ENCODE measurements at places on chromosomes 1 and 21.

GRCh38 chr21:26800001-26800400, 45.2 kb downstream of the ADAMTS1 start:
- no peak for DNase-seq

- no peak for DNase-seq
These were observed 35.7 kb downstream of the DPT start for GRCh38 chr1:168693197-168693871.

- no peak for DNase-seq
These were observed 35.2 kb upstream of the EXOSC10 start for GRCh38 chr1:11134898-11135266.

- peak; percentile 16 for DNase-seq
These were observed 919 bp downstream of the HECTD3 start for GRCh38 chr1:45009956-45010854.

- no peak for DNase-seq
These were observed 163.4 kb downstream of the RUNX1 start for GRCh38 chr21:34885626-34886239.

GRCh38 chr1:221708076-221708571, 33.8 kb downstream of the DUSP10 start:
- DNase-seq = no peak
